ENCODE measurements at places on chromosomes 1 and 21.

GRCh38 chr1:197632005-197632404 lies 143.3 kb downstream of the DENND1B start:
- DNase-seq = no peak

DNA sequence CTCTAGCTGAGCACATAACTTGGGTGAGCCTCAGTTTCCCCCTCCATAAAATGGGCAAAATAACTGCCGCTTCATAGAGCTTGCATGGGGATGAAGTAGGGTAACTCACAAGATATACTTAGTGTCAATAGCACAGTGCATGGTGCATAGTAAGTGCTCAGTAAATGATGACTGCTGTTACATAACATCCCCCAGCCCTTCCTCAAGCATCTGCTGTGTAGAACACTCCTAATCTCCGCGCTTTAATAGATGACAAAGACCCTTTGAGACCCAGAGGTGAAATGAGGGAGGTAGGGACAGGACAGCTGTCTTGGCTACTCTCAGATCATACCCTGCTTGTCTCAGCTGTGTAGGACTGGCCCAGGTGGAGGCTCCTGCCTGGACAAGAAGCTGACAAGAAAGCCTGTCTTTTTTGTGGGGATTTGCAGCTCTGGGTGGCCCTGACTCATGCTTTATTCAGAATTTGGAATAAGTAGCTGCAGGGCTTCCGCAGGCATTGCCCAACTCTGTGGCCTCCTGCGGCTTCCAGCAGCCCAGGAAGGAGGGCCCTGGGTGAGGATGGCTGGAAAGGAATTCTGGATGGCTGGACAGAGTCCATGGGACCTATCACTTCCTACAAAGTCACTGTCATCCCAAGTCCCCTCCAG lies 20.7 kb upstream of the PADI4 start:
- no peak for DNase-seq

- no peak for DNase-seq
Observed at GRCh38 chr1:178599745-178600144, 86.8 kb downstream of the TEX35 start.

DNA sequence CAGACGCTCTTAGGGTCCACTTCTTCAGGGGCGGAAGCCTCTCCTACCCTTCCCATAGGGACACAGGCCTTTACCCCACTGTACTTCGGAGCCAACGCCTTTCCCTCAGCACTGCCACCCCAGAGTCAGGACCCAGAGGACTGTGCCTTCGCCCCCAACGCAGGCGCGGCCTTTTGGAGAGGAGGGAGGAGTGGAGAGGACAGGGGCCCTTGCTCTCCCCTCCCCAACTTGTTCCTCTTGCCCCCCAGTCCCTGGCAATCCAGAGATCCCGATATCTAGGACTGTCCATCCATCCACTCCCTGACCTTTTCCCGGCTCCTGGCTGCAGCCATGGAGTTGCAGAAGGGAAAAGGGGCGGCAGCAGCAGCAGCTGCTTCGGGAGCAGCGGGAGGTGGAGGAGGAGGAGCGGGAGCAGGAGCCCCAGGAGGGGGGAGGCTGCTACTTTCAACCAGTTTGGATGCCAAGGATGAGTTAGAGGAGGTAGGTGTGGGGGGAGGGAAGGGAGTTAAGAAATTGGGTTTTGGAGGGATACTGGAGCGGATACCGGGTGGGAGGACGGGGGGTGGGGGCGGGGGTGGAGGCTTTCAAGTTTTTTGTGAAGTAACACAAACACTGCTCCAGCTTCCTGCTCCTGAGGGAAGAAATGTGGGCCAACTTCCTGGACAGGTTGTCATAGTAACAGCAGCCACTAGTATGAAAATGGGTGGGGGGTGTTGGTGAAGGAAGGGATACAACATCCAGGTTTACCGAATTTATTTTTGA lies 636 bp downstream of the INTS3 start:
- DNase-seq = no peak

GRCh38 chr21:20511216-20511880 lies 486.9 kb upstream of the NCAM2 start:
- no peak for DNase-seq

DNA sequence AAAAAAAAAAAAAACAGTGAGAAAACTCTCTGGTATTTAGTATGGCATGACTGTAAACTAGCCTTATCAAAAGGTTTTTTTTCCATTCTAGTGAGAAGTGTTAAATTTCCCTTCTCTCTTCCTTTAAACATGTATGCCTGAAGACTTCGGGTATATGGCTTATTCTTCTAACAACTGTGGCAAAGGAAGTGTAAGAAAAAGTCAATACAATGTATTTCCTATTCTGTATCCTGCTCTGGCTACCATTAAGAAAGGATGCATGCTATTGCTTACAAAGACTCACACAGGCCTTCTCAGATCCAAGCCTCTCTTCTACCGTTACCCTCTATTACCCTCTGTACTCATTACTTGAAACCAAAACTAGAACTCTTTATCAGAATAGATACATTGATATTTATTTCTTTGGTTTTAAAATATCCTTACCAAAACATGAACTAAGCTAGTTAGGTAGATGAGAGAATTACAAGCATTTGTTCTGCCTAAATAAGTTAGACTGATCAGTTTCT lies 8.4 kb downstream of the CEPT1 start:
- no peak for DNase-seq

DNA sequence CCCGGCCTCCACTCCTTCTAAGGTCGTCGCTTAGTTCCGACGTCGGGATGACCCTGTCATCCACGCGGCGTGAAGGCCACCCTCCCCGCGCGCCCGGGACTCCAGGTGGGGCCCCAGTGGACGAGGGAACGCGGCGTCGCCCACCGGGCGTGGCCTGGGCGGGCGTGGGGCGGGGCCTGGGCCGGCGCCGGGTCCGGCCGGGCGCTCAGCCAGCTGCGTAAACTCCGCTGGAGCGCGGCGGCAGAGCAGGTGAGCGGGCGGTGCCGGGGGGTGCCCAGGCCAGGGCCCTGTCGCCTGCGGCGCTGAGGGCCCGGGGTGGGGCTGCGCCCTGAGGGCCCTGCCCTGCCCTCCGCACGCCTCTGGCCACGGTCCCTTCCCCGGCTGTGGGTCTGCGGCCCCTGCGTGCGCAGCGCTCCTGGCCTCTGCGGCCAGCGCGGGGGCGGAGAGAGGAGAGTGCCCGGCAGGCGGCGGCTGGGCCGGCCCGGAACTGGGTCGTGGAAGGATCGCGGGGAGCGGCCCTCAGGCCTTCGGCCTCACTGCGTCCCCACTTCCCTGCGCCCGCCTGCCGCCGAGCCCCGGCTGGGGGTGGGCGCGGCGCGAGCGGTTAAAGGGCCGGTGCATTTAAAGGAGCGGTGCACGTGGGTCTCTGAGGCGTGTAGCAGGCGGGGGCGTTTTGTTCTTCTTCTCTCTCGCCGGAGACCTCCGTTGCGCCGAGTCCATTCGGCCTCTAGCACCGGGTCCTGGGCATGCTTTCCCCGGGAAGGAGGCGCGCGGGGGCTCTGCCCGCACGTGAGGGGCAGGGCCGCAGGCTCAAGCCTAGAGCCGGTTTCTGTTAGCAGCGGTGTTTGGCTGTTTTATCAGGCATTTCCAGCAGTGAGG lies at the start of gene PSEN2:
Gene PSEN2 (plus strand): TSS at position 216 of the 879 bp plus-strand sequence. CDS start 11,292 bp downstream, outside the sequence.
- peak; percentile 58 for DNase-seq

DNA sequence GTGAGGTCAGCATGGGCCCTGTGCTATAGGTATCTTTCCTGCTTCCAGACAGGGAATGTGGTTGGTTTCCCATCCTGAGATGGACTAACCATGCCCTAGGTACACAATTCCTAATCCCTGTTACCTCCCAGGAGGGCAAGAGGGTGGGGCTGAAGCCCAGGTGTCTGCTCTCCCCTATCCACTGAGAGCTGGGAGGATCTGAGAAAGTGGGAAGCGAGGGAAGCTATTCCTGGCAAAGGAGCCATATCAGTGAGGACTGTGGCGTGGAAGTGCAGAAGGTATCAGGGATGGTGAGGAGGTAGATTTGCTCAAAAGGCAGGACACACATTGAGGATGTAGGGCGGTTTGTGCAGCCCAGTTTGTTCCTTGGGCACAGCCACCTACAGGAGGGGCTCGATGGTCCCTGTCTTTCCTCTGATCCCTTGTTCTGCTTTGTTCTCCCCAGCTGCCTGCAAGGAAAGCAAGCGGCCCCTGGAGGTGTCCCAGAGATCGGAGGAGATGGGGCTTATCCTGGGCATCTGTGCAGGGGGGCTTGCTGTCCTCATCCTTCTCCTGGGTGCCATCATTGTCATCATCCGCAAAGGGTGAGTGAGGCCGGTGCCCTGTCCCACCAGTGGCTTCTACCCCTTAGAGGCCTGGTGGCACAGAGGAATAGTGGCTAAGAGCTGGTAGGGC lies 48.1 kb downstream of the PTPRU start:
- DNase-seq = no peak

DNA sequence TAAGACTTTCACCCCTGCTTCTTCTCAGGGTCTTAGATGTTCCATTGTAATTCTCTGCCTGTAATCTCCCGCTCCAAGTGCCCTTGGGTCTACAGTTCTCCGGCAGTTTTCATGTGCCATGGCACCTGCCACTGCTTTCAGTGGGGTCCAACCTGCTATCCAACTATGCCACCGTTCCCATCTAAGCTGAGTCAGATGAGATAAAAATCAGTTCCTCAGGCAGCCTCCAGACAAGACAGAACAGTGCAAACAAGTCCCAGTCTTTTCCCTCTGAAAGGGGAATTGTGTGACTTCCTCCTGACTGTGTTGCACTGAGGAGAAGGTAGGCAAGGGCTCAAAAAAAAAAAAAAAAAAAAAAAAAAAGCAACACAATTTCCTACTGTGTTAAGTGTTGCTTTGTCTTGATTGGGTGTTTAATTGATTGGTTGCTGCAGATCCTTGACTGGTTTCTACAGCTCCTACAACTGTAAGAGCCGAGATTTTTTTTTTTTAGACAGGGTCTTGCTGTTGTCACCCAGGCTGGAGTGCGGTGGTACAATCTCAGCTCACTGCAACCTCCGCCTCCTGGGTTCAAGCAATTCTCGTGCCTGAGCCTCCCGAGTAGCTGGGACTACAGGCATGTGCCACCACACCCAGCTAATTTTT lies 50.7 kb downstream of the EBNA1BP2 start:
- DNase-seq = no peak

DNA sequence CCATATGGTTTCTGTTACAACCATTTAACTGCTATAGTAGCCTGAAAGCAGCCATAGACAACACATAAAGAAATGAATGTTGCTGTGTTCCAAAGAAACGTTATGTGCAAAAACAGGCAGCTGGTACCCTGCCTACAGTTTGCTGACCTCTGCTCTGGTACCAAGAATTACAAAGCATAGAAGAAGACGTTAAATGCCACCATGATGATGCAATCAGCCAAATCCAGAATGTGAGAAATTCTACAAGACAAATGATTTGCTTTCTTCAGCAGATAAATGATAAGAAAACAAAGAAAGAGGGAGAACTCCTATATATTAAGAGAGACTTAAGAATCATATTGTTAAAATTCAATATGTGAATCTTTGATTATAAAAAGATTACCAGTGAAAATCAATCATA lies 97.8 kb upstream of the PDE4B start:
- DNase-seq = no peak

DNA sequence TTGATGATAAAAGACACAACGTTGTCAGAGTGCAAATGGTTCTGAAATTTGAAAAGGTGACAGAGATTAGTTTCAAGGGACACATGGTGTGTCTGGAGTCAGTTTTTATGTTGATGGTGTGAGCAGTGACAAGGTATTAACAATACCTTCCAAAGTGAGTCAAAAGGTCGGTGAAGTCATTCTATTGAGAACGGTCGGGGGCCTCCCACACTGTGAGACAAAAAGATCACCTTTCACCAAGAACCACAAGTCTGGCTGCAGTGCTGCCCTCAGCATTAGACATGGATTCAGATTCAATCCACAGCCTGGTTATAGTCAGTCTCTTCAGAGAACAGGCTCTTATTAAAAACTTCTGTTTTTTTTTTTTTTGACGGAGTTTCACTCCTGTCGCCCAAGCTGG lies 26.5 kb downstream of the ZNF124 start:
- no peak for DNase-seq

- DNase-seq = no peak
Observed at GRCh38 chr21:44549525-44550211, 1.6 kb downstream of the KRTAP10-2 start.

DNA sequence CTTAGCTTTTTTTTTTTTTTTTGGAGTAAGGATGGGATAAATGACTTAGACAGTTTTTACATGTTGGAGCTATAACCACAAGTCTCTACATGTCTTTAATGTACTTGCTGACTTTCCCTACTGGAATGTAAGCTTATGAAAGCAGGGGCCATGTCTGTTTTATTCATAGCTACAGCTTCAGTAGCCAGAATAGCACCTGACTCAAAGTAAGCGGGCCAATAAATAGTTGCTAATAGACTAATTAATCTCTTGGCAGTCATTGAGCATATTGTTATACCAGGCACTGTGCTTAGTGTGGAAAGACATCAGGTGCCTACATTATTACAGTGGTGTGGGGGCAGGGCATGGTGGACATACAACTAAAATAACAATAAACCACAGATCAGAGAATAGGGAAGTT lies 84.4 kb upstream of the HOOK1 start:
- DNase-seq = no peak

DNA sequence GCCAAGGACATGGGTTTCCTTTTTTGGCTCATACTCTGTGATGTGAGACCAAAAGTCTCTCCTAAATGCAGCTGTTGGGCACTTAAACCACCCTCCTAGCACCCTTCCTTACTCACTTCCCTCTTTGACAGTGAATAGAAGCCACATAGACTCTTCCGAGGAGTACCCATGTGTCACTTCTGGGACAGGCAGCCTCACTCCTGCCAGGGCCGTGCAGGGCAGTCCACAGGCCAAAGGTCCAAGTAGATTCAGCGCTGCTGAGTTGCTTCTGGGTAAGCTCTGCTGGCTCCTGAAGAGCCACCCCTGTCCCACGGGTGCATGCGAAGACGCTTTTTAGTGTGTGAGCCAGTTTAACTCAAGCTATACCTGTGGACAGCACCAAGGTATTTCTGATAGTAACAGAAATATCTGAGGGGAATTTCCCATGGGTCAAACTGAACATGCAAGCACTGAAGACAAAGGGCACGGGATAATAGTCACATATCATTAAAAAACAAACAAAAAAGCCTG lies 36.8 kb upstream of the BMP8B start:
- no peak for DNase-seq

GRCh38 chr21:38721958-38722357 lies 83.8 kb upstream of the ETS2 start:
- DNase-seq = no peak

DNA sequence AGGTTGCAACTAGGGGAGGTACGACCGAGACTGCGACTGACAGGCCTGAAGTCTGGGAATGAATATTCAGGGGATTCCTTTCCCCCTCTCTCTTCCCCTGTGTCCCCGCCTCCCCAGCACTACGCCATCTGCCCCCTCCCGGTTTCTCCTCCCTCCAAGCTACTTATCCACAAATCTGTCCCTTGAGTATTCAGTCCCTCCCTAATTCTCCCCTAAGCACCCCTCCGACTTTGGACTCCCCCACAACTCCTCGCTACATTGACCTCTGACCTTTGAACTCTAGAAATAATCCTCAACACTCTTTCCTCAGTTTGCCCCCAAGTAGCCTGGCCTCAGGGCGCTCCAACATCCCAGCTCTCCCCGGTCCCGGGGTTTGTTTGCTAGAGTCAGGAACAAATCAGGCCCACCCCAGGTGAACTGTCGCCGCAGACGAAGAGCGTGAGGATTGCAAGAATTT lies 393 bp downstream of the LYSMD1 start:
- DNase-seq = peak; percentile 88
